ENCODE measurements at places on chromosomes 12 and 14. TPM values are rescaled to one million over a fixed set of nuclear protein-coding genes. Genes with fewer than 3 reads are reported as not detected.
A peak's percentile ranks its signal among the peaks of the same experiment; 100 is the strongest.

DNA sequence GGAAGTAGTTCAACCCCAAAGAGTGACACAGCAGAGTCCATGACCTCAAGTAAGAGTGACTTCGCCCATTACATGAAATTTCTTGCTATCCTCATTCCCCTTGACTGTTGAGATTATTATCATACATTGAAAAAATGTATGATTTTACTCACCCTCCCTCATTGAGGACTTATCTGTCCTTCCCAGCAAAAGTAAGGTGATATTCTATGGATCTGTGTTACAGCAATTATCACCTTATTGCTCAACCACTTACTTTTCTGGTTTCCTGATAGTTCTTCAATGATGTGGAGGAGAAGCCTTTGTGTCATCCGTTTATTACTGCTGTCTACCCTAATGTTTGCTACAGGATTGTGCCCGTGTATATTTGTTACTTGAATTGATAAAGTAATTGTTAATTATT, 306.2 kb downstream of the TRHDE start:
- H3K27me3 ChIP-seq: no peaks in the 10 kb centered on the region
- no peaks in the 10 kb centered on the region for H3K4me1 ChIP-seq
- no peak overlapping the region for H3K4me3 ChIP-seq
- H3K36me3 ChIP-seq: no peaks in the 10 kb centered on the region
- DNase-seq: no peak

DNA sequence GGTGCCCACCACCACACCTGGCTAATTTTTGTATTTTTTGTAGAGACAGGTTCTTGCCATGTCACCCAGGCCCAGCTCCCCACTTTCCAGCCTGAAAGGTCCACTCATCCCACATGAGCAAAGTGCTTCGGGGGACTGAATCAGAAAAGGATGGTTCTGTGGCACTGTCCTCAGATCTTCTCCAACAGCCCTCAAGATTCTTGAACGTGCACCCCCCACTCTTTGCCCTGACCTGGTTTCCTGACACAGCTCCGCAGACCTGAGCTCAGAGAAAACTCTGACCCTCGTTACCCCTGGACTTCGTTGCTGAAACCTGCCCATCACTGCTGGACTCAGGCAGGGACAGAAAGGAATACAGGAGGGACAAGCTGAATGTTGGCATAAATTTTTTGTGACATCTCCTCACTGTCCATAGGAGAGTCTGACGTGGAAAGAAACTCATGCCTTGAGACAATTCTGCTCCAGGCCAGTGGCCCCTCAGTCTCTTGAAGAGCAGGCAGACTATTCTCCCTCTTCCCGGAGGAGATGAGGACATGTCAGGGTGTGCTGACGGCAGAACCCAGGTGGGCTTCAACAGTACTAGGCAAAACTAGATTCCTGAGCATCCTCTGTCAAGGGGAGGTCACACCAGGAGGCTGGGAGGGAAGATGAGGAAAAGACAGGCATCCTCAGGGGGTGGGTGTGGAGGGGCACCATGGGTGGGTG, 149.3 kb downstream of the DPF3 start:
- H3K27me3 ChIP-seq: no peaks in the 10 kb centered on the region
- no peaks in the 10 kb centered on the region for H3K36me3 ChIP-seq
- no peak overlapping the region for H3K4me3 ChIP-seq

DNA sequence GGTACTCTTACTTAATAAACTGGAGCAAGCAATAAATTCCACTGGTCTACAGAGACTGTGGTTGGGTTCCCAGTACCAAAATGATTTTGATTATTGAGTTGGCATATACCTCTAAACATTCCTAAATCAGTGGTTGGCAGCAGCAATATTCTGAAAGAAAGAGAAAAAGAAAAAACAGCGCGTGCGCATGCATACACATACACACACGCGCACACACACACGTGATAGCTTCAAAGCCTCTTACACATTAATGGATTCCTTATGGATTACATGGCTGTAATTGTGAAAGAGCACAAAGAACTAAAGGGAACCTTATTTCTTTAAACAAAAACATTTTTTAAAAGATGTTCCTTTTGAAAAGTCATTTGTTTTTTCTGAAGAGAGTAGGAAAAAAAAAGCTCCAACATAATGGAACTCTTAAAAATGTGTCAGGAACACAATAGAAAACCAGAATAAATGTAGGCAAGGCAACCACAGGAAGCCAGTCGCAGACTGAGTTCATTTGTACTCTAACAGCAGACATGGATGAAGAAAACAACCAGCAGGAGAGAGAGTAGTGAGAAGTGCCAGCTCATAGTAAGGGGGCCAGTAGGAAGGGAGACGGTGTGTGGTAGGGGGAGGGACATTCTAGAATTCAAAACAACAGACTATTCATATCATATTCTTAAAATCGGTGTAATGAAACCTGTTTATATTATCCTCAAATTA, 80.0 kb downstream of the DRAM1 start:
- H3K4me3 ChIP-seq: no peak overlapping the region
- no peaks in the 10 kb centered on the region for H3K27me3 ChIP-seq
- no peak overlapping the region for H3K27ac ChIP-seq

- H3K27me3 ChIP-seq: no peaks in the 10 kb centered on the region
- H3K4me1 ChIP-seq: no peaks in the 10 kb centered on the region
- DNase-seq: no peak
- no peak overlapping the region for H3K4me3 ChIP-seq
Observed at GRCh38 chr12:105212438-105212837, 23.5 kb downstream of the APPL2 start.

DNA sequence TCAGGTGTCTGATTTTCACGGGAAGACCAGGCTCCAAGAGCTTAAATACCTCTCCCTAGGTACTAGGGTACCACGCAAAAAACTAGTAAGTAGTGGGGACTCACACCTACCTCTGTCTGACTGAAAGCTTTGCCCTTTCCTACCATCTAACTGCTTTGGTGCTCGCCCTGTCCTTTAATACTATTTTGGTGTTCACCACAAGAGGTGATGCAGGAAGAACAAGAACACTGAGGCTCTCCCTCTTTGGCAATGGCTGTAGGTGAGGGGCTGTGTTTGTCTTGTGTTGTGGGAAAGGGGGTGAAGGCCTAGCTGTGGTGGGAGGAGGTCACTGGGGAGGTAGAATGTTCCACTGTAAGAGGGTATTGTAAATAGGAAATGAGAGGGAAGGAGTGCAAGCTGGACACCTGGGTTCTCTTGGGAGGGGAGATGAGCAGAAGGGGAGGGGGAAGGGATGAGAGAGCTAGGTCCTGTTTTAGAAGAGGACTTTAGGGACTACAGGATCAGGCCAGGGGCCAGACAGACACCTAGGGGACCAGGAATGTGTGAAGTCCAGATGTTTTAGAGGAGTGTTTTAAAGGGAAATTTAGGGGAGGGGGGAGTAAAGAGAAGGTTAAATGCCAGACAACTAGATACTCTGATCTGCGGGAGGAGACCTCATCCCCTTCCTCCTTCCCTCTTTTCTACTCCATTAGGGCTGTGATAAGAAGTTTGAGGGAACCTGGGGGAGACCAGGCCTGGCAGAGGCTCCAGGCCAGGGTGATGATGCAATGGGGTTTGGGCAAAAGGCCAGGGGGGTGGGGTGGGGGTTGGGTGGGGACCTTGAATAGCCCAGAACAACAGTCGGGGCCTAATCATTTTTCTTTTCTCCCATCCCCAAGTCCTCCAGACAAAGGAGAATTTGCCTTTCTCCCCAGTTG, 2.1 kb downstream of the ITGA5 start:
- peaks cover 3% of the 10 kb centered on the region for H3K36me3 ChIP-seq
- H3K4me3 ChIP-seq: peak overlapping the region; percentile 96
- peaks cover 20% of the 10 kb centered on the region for H3K4me1 ChIP-seq
- no peak for DNase-seq
- H3K27me3 ChIP-seq: peaks cover 8% of the 10 kb centered on the region

DNA sequence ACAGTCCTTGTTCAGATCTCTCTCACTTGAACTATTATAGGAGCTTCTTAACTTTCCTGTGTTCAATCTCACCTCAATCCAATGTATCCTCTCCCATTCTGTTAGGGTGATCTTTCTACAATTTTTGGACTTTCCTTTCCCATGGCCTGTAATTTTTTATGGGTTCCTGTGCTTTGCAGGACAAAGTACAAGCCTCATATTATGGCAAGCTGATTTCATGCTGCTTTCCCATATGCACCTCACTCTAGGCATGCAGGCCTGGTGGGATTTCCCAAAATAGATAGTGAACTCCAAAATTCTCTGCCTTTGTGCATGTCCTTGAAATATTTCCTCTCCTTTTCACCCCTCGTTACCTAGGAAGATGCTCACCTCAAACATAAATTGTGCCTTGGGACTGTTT, 499.4 kb downstream of the NAV3 start:
- H3K36me3 ChIP-seq: no peaks in the 10 kb centered on the region
- H3K27ac ChIP-seq: no peak overlapping the region
- no peaks in the 10 kb centered on the region for H3K27me3 ChIP-seq
- H3K4me3 ChIP-seq: no peak overlapping the region

GRCh38 chr12:62799766-62800406, 135.1 kb downstream of the PPM1H start:
- H3K27me3 ChIP-seq: no peaks in the 10 kb centered on the region
- no peak overlapping the region for H3K4me3 ChIP-seq
- no peak overlapping the region for H3K27ac ChIP-seq
- DNase-seq: no peak
- no peaks in the 10 kb centered on the region for H3K4me1 ChIP-seq
- peaks cover 1% of the 10 kb centered on the region for H3K36me3 ChIP-seq

GRCh38 chr14:32330351-32331111, 1.4 kb downstream of the AKAP6 start:
- no peaks in the 10 kb centered on the region for H3K36me3 ChIP-seq
- no peaks in the 10 kb centered on the region for H3K27me3 ChIP-seq
- H3K4me3 ChIP-seq: no peak overlapping the region
- H3K4me1 ChIP-seq: peaks cover 9% of the 10 kb centered on the region
- no peak for DNase-seq
- H3K27ac ChIP-seq: no peak overlapping the region

GRCh38 chr14:50832935-50833630, 2.1 kb upstream of the NIN start:
- H3K4me1 ChIP-seq: no peaks in the 10 kb centered on the region
- no peaks in the 10 kb centered on the region for H3K36me3 ChIP-seq
- H3K4me3 ChIP-seq: no peak overlapping the region
- H3K27ac ChIP-seq: no peak overlapping the region
- H3K27me3 ChIP-seq: peaks cover 18% of the 10 kb centered on the region

DNA sequence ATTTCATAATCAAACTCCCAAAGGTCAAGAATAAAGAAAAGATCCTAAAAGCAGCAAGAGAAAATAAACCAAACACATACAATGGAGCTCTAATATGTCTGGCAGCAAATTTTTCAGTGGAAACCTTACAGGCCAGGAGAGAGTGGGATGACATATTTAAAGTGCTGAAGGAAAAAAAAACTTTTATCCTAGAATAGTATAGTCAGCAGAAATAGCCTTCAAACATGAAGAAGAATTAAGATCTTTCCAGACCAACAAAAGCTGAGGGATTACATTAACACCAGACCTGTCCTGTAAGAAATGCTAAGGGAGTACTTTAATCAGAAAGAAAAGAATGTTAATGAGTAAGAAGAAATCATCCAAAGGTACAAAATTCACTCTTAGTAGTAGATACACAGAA, 215.7 kb upstream of the IGF1 start:
- DNase-seq: no peak
- H3K27me3 ChIP-seq: no peaks in the 10 kb centered on the region
- no peaks in the 10 kb centered on the region for H3K4me1 ChIP-seq

DNA sequence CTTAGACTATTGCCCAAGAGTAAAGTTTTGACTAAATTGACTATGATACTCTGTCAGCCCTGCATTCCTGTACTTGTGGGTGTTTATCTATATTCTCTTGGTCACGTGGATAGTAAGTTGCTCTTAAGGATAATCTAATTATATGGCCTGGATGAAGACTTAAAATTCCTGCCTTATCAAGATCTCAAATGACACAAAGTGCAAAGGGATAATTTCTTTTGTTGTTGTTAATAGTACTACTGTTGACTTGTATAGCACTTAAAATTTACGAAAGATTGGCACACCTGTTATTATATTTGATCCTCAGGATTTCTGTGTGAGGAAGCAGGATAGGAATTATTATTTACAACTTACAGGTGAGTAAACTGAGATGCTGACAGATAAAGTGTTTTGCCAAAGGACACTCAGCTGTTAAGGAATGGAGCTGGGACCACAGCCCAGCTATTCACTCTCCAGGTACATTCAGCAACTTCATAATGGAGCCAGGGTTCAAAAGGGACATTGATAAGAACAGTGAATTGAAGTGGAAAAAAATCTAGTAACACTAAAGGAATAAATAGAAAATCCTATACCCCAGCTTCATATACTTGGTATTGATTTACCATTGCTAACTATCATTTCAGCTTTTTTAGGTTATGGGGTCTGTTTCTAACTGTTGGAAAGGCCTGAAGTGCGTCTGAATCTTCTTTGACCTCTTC, 53.4 kb upstream of the EVL start:
- H3K36me3 ChIP-seq: no peaks in the 10 kb centered on the region
- H3K4me3 ChIP-seq: no peak overlapping the region
- DNase-seq: no peak
- no peak overlapping the region for H3K27ac ChIP-seq
- H3K27me3 ChIP-seq: no peaks in the 10 kb centered on the region

GRCh38 chr12:79294590-79294989, 396.2 kb downstream of the PAWR start:
- no peak overlapping the region for H3K4me3 ChIP-seq
- H3K27me3 ChIP-seq: no peaks in the 10 kb centered on the region
- DNase-seq: no peak
- H3K36me3 ChIP-seq: no peaks in the 10 kb centered on the region

- no peaks in the 10 kb centered on the region for H3K27me3 ChIP-seq
- no peak overlapping the region for H3K4me3 ChIP-seq
- peaks cover 11% of the 10 kb centered on the region for H3K4me1 ChIP-seq
- DNase-seq: no peak
Observed at GRCh38 chr14:98908050-98908449, 363.9 kb downstream of the BCL11B start.

DNA sequence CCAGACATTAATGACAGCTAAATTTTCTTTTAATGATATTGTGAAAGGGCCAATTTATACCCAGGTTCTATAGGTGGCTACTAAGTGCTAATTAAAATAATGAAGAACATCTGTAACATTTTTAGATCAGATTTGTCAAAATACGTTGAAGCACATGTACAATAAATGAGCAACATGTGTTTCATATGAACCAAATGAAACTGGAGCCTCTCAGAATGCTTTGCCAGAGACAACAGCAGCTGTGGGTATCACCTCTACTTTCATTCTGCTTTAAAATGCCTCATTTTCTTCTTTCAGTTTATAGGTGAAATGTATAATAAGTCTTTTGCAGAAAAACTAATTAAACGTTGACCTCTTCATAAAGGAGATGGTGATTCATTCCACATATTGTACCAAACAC, 26.1 kb upstream of the MYF6 start:
- no peaks in the 10 kb centered on the region for H3K4me1 ChIP-seq
- H3K27me3 ChIP-seq: no peaks in the 10 kb centered on the region
- no peak overlapping the region for H3K4me3 ChIP-seq
- DNase-seq: no peak
- no peaks in the 10 kb centered on the region for H3K36me3 ChIP-seq

The IFI27L1 gene
- 23.0 TPM for total RNA-seq

The NYNRIN gene
- 16.1 TPM for total RNA-seq

The OTUB2 gene
- 2.2 TPM for total RNA-seq

The SMIM41 gene
- total RNA-seq: 6.5 TPM
